ENCODE measurements at places on chromosomes 1 and 21. TPM values are rescaled to one million over a fixed set of nuclear protein-coding genes. Genes with fewer than 3 reads are reported as not detected.

GRCh38 chr1:156367383-156368156, 1.4 kb upstream of the RHBG start:
- no peak overlapping the region for H3K4me3 ChIP-seq
- H3K27ac ChIP-seq = no peak overlapping the region
- H3K27me3 ChIP-seq = peaks cover 9% of the 10 kb centered on the region
- no peaks in the 10 kb centered on the region for H3K36me3 ChIP-seq
- DNase-seq = no peak

SOX13 gene
- 6.6 TPM for total RNA-seq

DNA sequence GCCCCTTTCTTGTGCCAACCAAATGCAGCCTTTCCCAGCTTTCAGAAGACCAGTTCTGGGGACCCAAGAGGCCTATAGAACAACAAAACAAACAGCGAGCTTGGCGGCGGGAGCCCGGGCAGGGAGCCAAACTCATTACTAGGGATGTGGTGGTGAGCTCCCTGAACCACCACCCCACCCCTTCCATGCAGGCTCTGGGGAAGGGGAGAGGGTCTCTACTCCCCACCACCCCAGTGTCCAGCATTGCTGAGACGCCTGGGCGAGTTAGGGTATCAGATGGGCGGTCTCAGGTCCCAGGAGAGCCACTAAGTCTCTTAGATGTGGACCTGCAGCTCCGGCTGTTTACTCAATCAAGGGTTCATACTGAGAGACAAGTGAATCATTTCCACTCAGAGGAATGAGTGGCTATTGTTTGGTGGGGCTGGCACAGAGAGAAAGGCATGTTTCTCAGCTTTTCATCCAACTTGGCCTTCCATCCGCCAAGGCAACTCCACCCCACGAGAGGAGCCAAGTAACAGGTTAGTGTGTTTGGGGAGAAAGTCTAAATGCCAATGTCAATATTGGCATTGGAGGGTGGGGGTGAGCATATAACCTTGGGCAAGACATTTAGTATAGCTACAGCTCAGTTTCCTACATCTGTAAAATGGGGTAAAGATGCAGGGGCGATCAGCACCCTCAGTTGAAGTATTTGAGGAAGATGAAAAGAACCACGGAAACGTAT, 40.9 kb downstream of the PLXNA2 start:
- no peak overlapping the region for H3K4me3 ChIP-seq
- H3K4me1 ChIP-seq = no peaks in the 10 kb centered on the region
- no peaks in the 10 kb centered on the region for H3K27me3 ChIP-seq
- no peak for DNase-seq

CAMSAP2 gene
- total RNA-seq = 9.1 TPM

DNA sequence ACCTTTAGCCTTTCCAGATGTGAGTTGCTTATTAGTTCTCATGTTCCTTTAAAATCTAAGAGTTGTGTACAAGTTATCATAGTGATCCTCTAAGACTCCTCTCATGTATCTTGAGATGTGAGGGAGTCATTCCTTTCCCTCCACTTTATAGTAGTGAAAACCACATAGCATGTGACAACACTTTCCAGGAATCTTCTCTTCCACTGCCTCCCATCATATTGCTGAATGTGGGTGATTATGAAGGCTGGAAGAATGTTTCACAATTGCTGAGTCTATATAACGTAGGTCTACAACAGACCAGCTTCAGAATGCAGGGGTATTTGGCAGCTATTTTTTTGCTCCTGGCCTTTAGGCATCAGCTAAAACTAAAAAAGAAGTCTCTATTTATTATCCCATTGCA, 44.7 kb upstream of the LRRC7 start:
- DNase-seq = no peak
- H3K4me1 ChIP-seq = no peaks in the 10 kb centered on the region
- H3K36me3 ChIP-seq = no peaks in the 10 kb centered on the region

GRCh38 chr1:53077599-53077965, 15.6 kb downstream of the PODN start:
- no peak overlapping the region for H3K4me3 ChIP-seq
- no peak overlapping the region for H3K27ac ChIP-seq
- no peaks in the 10 kb centered on the region for H3K27me3 ChIP-seq
- no peak for DNase-seq

Data from T-cell (primary cell).